T1000 (cell line): ENCODE measurements at places on chromosomes 2 and 18.

DNA sequence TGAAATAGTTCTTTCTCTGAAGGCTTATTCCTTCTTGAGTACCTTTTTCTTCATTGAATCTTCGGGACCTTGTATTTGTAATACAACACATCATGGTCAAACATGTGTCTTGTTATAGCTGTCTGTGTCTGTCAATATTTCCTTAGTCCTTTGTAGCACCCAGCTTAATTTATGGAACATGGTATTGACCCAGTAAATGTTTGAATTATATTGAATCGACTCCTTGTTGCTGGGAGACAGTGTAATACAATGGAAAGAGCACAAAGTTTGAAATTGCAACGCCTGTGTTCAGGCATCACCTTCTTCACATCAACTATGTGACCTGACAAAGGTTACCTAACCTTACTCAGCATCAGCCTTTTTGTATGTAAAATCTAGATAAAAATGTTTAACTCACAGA is 267.2 kb upstream of the CYRIA start:
- no peak for DNase-seq

DNA sequence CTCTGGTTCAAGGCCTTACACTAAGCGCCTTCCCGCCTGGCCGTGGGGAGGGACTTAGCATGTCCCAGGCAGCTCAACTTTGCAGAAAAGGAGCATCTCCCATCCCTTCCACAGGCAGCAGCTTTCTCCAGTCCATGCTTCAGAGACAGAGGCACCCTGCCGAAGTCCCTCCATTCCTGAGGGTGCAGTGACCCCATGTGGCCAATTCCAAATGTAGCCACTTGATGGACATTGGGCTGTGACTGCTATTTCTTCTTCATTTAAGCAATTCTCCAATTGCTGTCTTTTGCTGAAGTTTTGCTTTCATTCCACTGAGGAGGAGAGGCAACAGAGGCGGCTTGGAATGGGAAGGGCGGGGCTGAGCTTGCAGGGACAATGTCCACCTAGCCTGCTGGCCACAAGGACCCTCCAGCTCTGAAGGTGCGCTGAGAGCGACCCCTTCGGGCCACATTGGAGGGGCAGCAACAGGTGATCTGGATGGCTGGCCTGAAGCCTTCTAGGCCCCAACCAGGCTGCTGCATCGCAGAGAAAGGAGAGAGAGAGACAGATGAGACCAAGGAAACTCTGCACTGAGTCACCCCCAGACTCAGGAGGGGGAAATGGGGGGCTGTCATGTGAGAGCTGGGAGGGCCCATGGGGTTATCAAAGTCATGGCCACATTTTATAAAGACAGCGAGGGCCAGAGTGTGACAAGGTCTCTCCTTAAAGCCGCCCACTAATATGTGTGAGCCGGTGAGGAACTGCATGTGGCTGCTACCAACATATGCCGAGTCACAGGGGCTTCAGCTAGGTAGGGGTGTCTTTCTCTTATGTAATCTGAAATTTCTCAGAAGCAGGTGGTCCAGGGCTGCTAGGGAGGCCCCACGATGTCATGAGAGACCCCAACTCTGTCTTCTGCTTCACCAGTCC is 61.3 kb downstream of the LONRF2 start:
- DNase-seq, result peak; percentile 50

DNA sequence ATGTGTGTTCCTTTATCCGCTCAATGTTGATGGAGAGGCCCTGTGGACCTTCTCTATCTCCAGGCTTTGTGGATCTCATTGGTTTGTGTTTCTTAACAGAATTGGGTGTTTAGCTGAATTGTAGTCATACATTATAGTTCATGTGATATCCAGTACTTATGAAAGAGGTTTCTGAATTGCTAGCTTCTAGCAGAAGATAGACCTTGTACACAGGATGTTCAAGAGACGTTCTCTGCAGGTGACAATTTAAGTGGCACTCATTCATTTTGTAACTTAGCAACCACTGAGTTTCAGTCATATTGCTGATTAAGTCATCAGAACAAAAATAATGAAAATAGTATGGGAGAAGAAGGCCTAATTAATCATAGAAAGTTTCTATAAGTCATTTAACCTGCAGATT is 279.2 kb downstream of the ALPK2 start:
- no peak for DNase-seq

DNA sequence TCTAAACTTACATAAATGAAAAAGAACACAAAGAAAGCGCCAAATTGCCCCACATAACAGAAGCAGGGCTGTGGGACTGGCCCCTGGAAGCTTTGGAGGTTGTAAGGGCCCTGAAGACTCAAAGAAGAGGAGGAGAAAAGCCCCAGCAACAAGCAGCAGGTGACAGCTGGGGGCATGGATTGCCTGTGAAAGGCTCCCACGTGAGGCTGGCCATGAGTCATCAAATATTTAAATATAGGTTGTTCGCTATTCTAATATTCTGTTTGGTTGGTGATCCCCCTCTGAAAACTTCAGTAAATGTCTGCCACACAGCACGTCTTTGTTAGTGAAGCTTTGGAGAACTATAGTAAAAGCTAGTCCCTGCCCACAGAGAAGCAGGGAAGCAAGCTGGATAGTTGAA is 132.4 kb downstream of the MREG start:
- no peak for DNase-seq

DNA sequence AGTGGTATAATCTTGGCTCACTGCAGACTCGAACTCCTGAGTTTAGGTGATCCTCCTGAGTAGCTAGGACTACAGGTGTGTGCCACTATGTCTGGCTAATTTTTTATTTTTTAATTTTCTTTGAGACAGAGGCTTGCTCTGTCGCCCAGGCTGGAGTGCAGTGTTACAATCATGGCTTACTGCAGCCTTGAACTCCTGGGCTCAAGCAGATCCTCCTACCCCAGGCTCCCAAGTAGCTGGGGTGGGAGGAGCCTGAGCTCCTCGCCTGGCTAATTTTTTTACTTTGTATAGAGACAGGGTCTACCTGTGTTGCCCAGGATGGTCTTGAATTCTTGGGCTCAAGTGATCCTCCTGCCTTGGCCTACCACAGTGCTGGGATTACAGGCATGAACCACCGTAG is 62.5 kb downstream of the BABAM2 start:
- no peak for DNase-seq

DNA sequence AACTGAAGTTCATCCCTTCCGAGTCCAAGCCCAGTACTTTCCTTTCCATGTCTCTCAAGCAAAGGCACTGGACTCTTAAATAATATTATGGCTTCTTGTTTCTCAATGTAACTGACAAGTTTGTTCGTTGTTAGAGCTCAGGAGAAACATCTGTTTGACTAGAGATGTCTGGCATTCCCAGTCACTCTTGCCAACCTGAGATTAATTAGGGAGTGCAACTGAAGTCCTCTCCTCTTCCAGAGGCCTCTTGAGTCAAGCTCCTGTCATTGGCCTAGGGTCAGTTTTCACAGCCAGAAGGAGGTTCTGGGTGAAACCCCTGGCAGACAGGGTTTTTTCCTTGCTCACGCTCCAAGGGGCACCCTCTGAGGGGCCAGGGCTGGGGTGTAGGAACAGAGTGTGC is 196.1 kb downstream of the AGPS start:
- no peak for DNase-seq

GRCh38 chr2:41768310-41768709 is 279.5 kb upstream of the PKDCC start:
- DNase-seq, result no peak

- no peak for DNase-seq
These were observed 228.0 kb downstream of the PIK3C3 start for GRCh38 chr18:42182728-42183700.

DNA sequence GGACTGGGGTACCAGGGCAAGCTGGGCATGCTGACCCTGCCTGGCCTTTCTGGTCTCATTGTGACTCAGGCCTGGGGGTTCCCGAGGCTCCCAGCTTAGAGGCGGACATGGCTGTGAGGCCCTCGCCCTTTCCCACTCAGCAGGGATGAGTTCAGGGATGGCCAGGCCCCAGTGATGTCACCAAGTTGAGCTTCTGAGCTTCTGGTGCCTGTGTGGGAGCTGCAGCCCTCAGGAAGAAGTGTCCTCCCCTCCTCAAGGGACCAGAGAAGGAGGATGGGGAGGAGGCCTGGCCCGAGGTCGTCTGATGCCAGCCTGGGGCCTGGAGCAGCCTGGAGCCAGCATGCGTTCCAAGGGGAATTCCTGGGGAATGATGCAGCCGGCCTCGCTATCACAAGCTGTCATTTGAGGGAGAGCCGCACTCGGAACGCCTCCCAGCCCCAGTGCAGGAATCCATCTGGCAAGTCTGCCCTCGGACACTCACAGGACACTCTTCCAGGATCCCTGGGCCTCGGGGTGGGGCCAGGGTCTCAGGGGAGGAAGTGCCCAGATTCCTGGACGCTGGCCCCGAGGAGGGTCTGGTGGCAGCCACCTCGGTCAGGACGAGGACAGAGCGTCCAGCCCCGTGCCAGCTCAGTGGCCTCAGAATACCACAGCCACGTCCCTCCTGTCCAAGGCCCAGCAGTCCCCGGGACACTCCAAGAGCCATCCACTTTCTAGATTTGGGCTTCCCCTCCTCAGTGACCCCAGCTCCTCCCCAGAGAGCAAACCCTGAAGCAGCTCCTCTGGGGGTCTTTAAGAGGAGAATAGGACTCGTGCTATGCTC is 61.2 kb upstream of the GPC1 start:
- DNase-seq, result peak; percentile 77

GRCh38 chr2:144405982-144406788 is 113.7 kb downstream of the ZEB2 start:
- no peak for DNase-seq

DNA sequence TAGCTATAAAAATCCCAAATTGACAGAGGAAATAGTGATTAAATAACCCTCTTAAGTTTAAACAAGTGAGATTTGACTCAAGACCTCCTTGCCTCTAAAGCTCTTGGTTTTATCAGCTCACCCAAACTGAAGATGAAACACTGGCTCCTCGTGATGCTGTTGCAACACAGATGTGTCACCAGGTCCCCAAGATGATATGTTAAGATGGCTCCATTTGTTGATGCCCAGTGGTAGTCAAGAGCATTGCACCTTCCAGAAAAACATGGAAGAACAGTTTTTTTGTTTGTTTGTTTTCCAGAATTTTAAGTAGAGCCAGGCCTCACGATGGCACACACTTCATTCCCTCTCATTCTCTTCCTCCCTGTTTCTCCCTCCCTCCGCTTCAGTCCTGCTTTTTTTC is 399.8 kb downstream of the TXNL1 start:
- no peak for DNase-seq

DNA sequence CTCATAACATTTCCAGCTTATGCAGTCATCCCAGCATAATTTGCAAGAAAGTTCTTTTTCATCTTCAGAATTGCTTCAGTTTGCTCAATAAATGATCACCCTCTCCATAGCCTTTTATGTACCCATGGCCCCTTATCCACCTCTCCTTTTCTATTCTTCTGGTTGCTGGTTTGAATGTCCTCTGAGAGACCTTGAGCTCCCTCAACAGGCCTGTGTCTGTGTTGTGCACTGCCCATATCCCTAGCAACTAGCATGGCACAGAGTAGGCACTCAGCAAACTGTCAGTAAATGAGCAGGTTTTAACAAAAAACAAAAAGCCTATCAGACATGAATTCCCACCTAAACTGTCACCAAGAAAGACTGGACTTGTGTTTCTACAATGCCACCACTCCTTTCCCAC is 160.5 kb downstream of the AKAIN1 start:
- no peak for DNase-seq

DNA sequence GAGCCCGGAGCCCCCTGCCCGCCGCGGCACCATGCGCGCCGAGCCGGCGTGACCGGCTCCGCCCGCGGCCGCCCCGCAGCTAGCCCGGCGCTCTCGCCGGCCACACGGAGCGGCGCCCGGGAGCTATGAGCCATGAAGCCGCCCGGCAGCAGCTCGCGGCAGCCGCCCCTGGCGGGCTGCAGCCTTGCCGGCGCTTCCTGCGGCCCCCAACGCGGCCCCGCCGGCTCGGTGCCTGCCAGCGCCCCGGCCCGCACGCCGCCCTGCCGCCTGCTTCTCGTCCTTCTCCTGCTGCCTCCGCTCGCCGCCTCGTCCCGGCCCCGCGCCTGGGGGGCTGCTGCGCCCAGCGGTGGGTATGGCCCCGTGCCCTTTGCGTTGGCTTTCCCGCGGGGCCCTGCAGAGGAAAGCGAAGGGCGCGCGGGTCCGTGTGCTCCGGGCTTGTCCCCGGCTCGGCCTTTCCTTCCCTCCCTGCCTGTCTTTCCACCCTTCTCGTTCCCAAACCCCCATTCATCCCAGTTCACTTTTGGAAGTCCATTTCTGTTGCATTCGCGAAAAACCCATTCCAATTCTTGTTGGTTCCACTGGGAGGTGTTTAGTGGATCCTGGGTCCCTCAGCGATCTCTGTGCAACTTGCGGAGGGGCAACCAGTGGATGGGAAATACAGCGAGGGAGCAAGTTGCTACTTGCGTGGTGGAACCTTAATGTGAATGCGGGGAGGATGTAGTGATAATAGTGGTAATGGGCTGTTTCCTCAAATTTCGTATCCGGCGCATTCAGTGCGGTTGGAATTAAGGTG is 599 bp downstream of the ADAM23 start:
- peak; percentile 45 for DNase-seq

GRCh38 chr2:72077702-72078169 is 69.9 kb downstream of the CYP26B1 start:
- DNase-seq, result no peak

GRCh38 chr2:100749771-100750542 is 70.0 kb upstream of the NPAS2 start:
- DNase-seq, result no peak

- DNase-seq, result no peak
These were observed 88.0 kb downstream of the AQP4 start for GRCh38 chr18:26777351-26778053.

- DNase-seq, result no peak
These were observed 334.5 kb upstream of the CDH2 start for GRCh38 chr18:28511413-28511821.

- DNase-seq, result no peak
These were observed 170.5 kb upstream of the DOK6 start for GRCh38 chr18:69230204-69230603.

DNA sequence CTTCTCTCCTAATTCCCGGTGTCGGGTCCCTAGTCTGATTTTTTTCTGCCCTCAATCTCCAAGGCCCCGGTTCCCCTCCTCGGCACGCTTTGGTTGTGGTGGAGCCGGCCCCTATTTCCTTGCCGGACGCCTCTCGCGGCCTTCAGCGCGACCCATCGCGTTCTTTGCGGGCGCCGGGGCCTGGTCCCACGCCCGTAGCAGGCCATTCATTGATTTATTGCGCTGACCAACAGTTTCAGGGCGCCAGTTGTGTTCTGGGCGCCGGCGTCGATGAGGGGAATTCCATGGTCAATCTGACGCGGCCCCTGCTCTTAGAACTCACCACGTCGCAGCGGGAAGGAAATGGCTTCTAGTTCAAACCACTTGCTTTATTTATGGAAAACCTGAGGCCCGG is 396 bp downstream of the CNOT9 start:
- peak; percentile 42 for DNase-seq

GRCh38 chr2:72111061-72111460 is 36.6 kb downstream of the CYP26B1 start:
- DNase-seq, result no peak

DNA sequence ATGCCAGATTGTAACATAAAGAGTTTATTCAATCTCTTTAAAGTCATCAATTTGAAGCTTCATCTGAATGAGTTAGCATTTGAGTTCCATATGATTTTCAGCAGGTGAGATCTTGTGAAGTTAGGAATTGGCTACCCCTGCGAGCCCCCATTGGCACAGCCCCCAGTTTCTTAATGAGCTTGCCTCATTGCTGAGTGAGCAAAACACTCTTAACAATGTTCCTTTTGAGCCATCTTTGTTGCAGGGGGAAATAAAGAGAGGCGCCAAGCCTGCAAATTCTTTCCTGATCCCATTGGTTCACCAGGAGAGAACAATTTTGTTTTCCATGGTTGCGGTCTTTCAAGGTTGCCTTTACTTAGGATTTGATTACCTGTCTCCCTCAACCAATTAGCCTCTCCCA is 18.7 kb downstream of the DPP10 start:
- no peak for DNase-seq
